ENCODE measurements at places on chromosomes 12 and 14.

- DNase-seq: no peak
Observed at GRCh38 chr12:20508359-20508758, 140.0 kb downstream of the PDE3A start.

- DNase-seq: no peak
Observed at GRCh38 chr12:75986001-75986746, 45.4 kb downstream of the PHLDA1 start.

- DNase-seq: no peak
Observed at GRCh38 chr14:105075379-105076295, 10.4 kb upstream of the GPR132 start.

DNA sequence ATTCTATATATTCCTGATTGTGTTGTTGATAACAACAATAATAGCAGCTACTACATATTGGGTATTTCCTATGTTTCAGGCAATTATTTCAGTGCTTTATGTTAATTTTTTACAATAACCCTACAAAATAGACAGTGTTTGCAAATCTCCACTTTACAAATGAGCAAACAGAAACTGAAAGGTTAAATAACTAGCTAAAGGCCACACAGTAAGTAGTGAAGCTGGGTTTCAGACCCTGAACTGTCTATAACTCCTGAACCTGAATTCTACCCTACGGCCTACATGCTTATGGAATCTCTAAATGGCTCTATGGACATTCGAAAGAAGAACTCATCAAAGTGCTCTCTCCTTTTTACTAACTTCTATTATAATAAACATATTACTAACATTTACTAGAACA is 19.7 kb upstream of the NUDT4 start:
- DNase-seq: no peak

DNA sequence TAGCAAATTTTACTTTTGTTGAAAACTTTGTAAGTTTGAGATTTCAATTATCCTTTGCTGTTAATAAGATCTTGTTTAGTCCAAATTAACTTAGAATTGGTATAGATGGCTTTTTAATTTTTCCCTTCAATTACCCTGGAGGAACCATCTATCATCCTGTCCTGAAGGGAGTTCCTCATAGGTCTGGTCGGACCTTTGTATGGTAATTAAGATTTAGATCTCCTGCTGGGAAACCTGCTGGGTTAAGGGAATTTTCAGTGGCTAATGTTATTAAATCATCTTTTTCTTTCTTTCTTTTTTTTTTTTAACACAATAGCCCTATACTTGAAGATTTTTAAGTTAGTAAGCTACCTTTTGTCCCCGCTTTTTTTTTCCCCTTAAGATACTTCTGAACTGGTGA is 63.0 kb upstream of the PRMT8 start:
- no peak for DNase-seq

GRCh38 chr14:85501751-85502150 is 28.2 kb upstream of the FLRT2 start:
- DNase-seq: no peak

Measured in stimulated activated naive CD8-positive, alpha-beta T cell treated with anti-CD3 and anti-CD28 coated beads, Interleukin-15, Interleukin-2, amounts not matched to agents 100 U/mL and 50 U/mL, for 24 hours (primary cell).